ENCODE measurements at places on chromosomes 2 and 18.

GRCh38 chr2:156539086-156539860 lies 103.1 kb downstream of the GPD2 start:
- DNase-seq = no peak

DNA sequence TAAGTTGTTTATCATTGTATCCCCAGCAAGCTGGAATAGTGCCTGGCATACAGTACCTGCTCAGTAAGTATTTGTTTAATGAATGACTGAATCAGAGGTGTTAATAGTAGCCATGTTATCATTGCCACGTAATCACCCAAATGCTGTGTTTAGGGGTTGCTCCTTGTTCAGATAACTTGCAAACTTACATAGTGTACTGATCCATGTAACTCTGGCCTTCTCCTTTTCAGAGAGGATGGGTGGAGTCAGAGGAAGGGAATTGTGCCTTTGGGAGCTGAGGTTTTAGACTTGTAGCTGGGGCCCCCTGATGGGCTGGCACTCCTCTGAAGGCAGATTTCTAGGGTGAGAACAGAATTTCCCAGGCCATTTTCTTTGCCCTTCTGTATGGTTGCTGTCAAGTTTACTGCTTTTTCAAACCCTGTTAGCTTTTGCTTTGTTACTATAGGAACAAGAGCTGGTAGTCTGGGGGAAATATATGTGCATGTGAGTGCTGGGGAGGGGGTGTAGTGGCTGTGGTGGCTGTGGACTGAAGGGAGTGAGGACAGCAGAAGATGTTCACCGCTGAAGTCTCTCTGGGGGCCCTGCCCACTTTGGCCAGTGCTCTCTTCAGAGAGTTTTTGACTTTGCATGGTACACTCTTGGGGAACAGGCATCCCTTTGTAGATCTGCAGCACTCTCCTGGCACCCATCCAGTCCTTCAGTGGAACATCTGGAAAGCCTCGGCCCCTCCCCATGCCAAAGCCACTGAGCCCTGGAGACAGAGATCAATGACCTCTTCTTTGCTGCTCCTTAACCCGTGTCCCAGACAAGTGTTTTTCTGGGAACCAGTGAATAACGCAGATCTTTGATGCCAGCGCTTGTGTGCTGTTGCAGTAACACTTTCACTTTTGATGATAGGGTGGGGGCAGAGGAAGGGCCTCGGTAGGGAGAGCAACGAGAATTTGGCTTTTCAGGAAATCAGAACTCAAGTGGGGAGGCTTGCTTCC lies 209.0 kb downstream of the PRKCE start:
- peak; percentile 26 for DNase-seq

- DNase-seq = no peak
These were observed 176.0 kb downstream of the PDE11A start for GRCh38 chr2:177896587-177896986.

DNA sequence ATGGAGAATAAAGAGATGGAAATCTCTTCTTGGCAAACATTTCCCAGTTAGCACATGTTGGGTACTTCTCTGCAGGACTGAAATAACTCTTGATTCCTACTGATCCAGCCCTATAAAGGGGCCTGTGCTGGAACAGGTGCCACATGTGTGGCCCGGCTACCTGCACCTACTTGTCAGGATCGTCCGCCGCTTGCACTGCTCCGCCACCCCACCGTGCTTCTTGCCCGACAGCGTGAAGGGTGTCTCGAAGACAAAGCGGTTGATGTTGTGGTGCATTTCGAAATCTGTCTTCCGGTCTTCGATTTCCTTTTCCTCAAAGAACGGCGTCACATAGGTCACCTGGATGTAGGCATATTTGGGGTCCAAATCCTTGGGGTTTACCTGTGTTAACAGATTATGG lies 58.6 kb upstream of the CCDC195 start:
- DNase-seq = no peak

DNA sequence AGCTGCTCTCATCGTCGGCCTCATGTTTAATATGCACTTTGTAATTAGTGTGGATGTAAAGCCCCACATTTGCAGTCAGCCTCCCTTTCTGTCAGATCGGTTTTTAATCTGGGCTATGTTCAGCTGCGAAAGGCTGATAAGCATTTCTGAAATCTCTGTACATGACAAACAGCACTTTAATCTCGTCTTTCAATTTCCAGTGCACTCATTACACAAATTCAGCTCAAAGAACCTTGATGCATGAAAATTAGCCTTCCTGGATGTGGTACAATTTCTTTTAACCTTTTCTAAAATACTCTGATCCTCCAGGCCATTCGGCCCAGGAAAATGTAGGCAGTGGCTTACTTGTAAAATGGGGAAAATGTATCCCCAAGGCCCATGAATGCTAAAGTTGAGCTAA lies 265.1 kb downstream of the RND3 start:
- DNase-seq = no peak

GRCh38 chr2:101775636-101776035 lies 78.1 kb downstream of the MAP4K4 start:
- DNase-seq = no peak

- DNase-seq = no peak
These were observed 16.2 kb upstream of the BCL11A start for GRCh38 chr2:60569680-60570111.

DNA sequence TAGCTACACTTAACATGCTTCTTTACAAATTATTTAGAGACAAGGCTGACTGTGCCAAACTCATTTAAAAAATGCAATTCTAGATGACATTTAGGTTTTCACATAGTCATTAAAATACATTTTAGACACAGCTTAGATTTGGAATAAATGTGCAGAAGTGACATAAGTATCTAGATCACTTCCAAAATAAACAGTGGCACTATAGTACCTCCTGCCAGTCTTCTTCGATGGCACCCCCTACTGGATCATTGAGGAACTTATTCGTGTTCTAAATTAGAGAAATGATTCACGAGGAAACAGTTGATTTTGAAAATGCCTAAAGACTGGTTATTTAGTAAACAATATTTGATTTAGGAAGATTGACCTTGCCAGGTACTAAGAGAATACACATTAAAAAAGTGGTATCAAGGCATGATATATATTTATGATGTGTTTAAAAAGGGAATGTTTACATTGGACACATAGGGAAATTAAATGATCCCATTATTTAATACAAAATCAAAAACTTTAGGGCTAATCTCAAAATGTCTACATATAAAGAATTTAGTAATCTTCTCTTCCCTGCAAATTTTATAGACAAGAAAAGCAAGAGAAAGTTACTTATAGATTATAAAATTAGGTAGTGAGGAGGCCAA lies 323.9 kb downstream of the XIRP2 start:
- DNase-seq = peak; percentile 28

GRCh38 chr2:233185330-233185729 lies 66.1 kb upstream of the ATG16L1 start:
- no peak for DNase-seq

DNA sequence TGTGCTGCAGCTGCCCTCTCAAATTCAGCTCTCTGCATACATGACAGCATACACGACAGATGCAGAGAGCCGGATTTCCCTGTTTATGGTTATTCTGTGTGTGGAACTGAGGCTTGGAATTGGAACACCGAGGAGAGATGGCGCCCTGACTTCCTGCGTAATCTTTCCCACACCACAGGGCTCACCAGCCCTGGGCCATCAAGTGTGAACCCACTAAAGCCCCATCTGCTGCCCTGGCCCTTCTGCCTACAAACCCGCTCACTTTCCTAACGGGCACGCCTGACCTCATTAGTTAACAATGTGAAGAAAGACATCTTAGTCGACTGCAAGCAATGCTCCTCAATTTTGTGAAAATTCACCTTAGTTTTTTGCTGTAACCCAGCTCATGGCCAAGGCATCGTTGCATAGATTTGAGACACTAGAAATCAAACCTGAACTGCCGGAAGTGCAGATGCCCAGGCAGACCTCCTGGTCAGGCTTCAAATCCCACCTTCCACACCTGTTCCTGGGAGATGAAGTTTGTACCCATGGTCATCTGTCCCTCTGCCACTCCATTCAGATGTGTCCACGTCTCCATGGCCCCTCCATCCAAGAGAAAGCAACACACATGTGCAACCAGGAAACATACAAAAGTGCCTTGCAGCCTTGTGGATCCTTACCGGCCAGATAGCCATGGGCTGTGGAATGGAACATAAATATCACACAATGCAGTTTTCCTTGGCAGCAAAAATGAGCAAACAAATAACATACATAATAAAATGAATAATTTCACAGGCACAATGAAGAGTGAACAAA lies 5.0 kb upstream of the CIDEA start:
- no peak for DNase-seq

- DNase-seq = no peak
These were observed 95.6 kb upstream of the ACVR1 start for GRCh38 chr2:157971702-157972101.

DNA sequence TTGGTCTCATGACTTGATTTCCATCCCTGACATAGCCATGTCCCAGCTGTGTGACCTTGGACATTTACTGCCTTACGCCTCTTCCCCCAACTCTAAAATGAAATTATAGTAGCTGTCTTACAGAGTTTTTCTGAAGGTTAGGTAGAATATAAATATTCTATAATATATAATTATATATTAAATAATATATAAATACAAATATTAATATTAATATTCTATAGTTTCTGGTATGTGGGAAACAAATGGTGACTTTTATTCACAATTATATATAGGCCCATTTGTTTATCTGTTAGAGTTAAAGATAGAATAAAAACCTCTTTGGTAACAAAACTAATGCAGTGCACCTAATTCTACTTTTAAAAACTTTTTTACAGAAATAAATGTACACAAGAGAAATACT lies 1.7 kb downstream of the RBBP8 start:
- DNase-seq = no peak

DNA sequence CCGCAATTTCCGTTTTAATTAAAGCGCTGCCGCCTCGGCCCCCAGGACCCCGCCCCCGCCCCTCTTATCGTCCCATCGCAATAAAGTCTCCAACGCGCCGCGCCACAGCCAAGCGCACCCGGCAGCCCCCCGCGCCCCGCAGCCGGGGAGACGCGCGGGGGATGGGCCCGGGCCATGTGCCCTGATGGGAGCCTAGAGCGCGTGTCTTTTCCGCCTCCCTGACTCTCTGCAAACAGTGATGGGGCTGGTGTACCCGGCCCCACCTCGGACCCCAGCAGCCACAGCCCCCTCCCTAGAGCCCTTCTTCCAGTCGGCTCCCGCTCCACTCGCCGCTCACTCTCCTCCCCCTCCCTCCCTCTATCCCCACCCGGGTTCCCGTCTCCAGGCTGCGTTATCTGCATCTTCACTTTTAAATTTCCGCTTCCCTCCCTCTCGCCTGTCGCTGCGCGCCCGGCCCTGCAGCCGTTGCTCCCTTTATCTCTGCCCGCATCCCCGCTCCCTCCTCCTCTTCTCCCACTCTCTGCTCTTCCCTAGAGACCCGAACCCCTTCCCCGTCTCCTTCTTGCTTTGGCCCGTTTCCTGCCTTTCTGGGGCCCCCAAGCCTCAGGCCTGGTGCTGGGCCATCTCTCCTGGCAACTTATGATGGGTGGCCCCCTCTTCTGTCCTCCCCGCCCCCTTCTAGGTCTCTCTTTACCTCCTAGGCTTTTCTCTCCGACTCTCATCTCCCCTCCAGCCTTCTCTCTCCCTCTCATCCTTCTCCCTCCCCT lies 524 bp upstream of the FEV start:
- no peak for DNase-seq

- DNase-seq = no peak
These were observed 120.3 kb downstream of the MEP1B start for GRCh38 chr18:32310101-32310500.

- no peak for DNase-seq
These were observed 3.7 kb upstream of the SP100 start for GRCh38 chr2:230412371-230412711.

DNA sequence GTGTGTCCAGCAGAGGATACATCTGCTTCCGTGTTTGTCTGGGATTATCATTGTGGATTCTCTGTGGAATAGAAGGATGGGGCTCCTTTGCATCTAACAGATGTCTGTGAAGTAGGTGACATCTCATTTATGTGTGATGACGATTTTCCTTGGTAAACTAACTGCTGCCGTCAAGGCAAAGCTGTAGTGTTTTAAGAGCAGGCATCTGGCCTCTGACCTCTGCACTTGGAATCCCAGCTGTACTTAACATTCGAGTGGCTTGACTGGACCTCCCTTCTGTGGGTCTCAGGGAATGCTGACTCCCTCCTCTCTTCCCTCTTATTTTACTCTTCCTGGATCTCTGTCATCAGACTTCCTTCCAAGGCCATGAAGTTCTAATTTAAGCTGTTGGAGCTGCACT lies 56.4 kb downstream of the DCDC2C start:
- no peak for DNase-seq

DNA sequence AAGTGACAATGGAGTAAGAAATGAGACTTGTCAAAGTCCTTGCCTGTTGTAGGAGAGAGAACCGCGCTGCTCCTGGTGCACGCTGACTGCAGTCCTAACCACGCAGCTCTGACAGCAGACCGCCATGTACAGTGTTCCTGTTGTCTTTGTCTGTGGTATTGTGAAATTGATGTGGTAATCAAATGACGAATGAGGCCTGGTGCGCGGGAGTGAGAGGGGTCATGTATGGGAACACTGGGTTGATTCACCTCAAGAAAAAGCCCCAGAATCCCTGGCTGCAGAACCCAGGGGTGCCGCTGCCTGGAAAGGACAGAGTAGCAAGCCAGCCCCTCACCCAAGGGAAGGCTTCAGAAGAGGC lies 64.0 kb downstream of the INPP4A start:
- peak; percentile 83 for DNase-seq

GRCh38 chr2:220365023-220365422 lies 737.6 kb downstream of the SLC4A3 start:
- no peak for DNase-seq

All from stimulated activated CD8-positive, alpha-beta memory T cell treated with anti-CD3 and anti-CD28 coated beads, Interleukin-4, amount 100 ng/mL, for 48 hours (primary cell).